ENCODE measurements at places on chromosomes 3 and 15.

GRCh38 chr3:183711516-183711915 lies 13.9 kb downstream of the YEATS2 start:
- DNase-seq, result no peak

DNA sequence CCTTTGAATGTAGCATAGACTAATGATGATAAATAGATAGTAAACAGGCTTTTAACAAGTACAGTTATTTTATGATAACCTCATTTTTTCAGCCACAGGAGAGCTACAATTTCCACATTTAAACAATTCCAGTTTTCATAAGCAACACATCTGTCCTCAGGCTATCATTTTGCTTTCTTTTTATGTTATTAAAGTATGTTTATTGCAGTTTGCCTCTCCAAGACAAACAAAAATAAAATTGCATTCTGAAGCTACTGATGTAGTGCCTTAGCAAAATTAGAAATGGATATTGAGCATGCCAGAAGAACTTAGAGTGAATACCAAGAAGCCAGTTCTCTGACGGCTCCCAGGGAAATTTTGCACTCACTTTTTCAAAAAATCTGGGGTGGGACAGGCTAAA lies 140.6 kb upstream of the ABHD17C start:
- DNase-seq, result no peak

- DNase-seq, result no peak
These were observed 7.2 kb downstream of the PLXNB1 start for GRCh38 chr3:48422681-48423080.

DNA sequence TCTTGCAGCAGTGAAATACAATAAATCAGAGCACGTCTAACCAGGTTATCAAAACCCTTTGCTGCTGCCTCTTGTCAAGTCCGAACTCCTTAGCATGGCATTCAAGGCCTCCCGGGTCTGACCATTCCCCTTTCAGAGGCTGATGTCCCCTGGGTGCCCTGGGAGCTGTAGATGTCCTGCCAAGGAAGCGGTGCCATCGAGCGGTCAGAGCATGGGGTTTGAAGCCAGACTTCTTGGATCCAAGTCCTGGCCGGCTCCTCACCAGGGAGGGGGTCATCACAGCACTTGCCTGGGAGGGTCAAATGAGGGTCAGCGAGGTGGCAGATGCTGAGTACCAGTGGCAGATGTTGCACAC lies 496 bp downstream of the TF start:
- DNase-seq, result no peak

DNA sequence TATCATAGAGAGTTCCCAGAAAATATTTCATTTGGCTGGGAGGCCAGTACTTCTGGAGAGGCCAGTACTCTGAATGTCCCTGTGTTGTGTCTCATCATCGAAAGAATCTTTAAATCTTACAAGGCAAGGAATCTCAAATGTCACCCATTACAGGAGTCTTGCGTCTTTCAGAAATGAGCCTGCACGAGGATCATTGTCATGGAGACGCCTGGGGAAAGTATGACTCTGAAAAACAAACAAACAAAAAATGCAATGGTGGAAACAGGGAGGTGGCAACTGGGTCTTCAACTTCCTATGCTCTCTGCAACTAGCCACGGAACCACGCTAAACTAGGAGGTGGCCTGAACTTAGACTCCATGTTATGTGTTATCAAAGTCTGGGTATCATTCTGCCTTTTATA lies 804.6 kb downstream of the EPHA3 start:
- no peak for DNase-seq

- DNase-seq, result peak; percentile 57
These were observed 3.4 kb downstream of the RNU6-1 start for GRCh38 chr15:67836477-67836876.

DNA sequence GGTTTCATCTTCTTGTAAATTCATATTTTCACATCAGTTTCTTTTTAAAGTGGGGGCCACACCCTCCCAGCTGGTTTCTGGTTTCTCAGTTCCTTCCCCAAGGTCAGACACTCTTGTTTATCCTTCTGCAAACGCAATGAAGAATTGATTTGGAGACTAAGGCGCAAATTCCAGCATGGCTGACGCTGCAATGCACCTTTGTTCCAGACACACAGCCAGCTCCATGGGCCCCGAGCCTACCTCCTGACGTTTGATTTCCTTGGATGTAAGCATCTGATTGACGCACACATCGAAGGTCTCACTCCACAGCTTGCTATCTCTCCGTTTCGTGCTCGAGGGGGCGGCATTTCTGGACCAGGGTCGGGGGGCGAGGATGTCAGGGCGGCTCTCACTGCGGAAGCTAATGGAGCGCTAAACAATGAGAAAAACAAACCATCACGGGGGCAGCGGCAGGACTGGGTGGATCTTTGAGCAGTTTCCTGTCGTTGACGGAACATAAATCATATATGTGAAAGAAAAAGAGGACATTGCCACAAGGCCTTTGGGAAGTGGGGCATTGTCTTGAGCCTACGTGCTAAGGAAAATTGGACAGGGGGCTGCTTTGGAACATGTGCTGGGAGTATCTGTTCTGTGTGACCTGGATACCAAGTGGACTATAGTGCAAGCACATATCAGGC lies 46.9 kb downstream of the ARHGEF3 start:
- peak; percentile 34 for DNase-seq

GRCh38 chr15:68725736-68726135 lies 95.0 kb downstream of the ANP32A start:
- DNase-seq, result peak; percentile 34

- no peak for DNase-seq
These were observed 246.1 kb upstream of the KCNH8 start for GRCh38 chr3:18902081-18902793.

- DNase-seq, result no peak
These were observed 493.1 kb downstream of the SHQ1 start for GRCh38 chr3:72355168-72355567.

DNA sequence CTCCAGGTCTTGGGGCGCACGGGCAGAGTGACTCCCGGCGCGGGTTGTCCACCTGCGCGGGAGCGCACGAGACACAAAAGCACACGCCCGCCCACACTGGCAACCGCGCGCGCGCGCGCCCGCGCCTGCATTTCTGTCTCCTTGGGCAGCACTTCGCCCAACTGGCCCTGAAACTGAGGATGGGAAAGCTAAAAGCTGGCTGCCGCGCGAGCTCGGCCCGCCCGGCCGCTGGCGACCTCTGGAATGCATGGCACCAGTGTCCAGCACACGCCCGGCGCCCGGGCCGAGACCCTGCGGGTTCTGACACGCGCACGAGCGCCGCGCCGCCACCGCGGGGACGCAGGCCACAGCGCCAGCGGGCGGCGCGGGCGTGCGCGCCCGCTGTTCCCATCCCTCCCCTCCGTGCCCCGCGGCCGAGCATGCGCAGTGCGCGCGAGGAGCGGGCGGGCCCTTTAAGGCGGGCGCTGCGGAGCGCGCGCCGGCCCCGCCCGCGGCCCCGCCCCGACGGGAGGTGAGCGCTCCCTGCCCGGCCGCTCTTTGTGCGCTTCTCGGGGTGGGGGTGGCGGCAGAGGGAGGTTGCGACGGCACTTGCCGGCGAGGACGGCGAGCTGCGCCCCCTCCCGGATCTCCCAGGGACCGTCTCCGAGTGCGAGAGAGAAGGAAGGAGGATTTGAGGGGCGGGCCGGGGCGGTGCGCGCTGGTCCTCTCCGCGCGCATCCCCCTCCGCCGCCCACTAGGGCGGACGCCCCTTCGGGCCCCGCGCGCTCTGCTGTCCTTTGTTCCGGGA lies 1.0 kb upstream of the MEX3B start:
- peak; percentile 90 for DNase-seq

GRCh38 chr15:77599899-77600298 lies 32.8 kb downstream of the LINGO1 start:
- no peak for DNase-seq

- DNase-seq, result no peak
These were observed 84.2 kb upstream of the LRTM1 start for GRCh38 chr3:55012091-55012490.

DNA sequence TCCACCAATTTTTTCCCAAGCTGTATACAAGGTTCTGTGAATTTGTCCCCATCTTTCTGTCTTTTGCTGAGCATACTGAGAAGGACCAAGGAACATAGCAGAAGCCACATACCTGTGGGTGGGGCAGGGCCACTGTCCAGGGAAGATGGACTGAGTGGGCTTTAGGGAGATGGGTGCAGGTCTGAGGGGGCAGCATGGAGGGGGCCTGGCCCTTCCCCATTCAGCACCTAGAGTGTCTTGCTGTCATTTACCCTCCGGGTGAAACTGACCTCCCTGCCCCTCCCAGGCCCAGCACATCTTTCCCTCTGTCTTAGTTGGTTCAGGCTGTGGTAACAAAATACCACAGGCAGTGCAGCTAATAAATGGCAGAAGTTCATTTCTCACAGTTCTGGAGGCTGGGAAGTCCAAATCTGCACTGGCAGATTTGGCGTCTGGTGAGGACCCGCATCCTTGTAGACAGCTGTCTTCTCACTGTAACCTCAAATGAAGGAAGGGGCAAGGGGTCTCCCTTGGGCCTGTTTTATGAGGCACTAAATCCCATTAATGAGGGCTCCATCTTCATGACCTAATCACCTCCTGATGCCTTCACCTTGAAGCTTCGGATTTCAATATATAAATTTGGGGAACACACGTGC lies 180.0 kb upstream of the SMAD3 start:
- no peak for DNase-seq

DNA sequence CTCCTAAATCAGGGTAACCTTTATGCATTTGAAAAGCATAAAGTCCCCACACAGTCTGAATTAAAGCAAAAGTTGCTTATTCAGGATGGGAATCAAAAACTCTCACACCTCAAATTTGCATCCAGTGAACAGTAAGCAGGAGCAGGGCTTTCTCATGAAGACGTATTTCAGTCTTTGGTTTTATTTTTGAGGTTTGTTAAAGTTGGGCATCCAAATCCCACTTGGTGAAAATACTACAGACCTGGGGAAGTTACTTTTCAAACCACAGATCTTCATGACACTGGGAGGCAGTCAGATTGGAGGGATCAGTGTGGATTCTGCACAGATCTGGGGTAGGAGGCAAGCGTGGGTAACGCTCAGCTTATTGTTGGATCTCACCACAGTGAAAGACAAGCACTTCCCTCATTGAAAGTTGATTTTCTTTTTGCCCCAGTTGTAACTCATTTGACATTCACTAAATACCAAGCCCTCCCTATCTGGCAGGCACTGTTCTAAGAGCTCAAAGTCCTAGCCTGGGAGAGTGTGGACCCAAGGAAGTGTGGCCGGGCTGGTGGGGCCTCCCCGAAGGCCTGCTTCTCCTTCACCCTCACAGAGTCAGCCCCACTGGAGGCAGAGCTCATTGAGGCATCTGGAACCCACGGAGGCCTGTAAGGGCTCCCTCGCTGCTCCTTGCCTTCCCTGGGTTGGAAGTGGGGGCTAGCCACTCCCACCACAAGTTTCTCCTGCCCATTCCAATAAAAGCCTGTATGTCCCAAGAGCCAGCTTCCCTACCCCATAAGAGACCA lies 783 bp upstream of the ISG20 start:
- DNase-seq, result peak; percentile 49

GRCh38 chr3:12138044-12138443 lies 20.7 kb downstream of the TIMP4 start:
- DNase-seq, result peak; percentile 10

DNA sequence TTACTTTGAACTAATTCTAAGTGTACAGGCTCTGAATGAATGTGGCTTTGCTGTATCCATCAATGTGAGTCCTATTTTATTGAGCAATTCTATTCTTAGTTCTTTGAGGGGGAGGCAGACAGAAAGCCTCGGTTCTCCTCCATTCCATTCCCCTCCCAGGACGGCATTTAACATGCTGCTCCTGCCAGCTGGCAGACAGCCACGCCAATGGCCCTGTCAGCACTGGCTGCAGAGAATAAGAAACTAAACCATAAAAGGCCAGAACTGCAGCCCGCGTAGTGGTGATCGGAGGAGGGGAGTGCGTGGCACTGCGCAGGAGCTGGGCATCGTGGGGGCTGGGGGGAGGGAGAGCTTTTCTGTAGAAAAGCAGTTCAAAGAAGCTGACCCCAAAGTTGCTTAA lies 76.0 kb upstream of the HACD2 start:
- peak; percentile 91 for DNase-seq

DNA sequence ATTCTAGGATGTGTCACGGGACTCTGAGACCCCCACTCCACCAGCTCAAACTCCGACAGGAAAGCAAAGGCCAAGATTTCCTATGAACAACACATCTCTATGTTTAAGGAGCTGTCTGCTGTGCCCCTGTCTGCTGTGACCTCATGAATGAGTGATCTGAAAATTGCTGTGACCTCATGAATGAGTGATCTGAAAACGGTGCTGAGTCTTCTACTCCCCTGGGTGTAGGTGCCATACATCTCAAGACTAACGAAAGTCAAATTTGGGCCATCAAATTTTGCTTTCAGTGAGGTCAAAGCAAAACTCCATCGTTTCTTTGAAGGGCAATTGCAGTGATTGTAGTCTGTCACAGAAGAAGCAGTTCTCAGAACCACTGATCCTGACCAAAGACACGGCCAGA lies 24.4 kb downstream of the IL5RA start:
- DNase-seq, result no peak

- no peak for DNase-seq
These were observed 28.8 kb downstream of the LIMD1 start for GRCh38 chr3:45623393-45623792.

DNA sequence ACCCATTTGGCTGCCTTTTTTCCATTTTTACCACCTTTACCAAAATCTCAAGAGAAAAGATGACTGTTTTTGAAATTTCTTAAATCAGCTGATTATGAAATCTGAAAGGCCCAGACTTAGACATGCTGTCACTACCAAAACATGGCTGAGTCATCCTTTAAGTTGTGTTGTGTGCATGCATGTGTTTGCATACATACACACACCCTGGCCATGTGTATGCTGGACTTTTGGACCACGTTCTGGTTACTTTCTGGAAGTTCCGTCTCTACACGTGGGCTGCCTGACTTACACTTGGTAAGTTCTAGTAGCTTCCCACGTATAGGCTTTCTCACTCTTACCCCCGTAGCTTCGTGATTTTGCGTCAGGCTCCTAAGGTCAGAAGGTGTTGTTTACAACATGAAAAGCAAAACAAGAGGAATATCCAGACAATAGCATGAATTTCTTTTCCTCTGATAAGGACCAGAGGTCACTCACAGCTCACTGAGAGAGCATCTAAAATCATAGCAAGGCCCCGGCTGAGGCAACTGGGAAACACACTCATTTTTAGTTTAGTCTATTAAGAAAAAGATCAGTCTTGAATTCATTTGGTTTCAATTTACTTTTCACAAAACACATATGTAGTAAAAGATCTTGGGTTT lies 62.4 kb downstream of the COL8A1 start:
- no peak for DNase-seq

GRCh38 chr15:39721893-39722292 lies 60.7 kb downstream of the FSIP1 start:
- DNase-seq, result no peak

- no peak for DNase-seq
These were observed 61.6 kb upstream of the CTDSPL start for GRCh38 chr3:37800022-37800551.
